Cardiac fibroblast (primary cell): ENCODE measurements at places on chromosomes 2 and 18.
A peak's percentile ranks its signal among the peaks of the same experiment; 100 is the strongest.

- DNase-seq: no peak
These were observed 22.8 kb upstream of the POLR1B start for GRCh38 chr2:112519506-112519905.

DNA sequence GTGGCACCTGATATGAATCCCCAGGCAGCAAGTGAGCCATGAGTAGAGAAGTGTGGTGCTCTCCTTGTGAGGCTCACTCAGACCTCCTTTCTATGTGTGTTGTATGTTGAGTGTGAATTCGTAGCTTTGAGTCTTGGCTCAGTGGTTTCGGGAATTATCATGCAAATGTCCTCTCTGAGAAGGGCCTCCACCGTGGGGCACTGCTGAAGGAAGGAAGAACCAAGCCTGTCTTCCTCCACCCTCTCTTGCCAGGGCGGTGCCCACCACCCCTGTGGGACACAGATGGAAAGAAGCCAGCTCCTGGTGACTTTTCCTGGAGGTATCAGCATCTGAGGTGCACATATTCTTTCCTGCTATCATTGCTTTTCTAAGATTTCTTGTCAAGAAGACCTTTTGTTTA, 156.1 kb downstream of the MYT1L start:
- no peak for DNase-seq

DNA sequence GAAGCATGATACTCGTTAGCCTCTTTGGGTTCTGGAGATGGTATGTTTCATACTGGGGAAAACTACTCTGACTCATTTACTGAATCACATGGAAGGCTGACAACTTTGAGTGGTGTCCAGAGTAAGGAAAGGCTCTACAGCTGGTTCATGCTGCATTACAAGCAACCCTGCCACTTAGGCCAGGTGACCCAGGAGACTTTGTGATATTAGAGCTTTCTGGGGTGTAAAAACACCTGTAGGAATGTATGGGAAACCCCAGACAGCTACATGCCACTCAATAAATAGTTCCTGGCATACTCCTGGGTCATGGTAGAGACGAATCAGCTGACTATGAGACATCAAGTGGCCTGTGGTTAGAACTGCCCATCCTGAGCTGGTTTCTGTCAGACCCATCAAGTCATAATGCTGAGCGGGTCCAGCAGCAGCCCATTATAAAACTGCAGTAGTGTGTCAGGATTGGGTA, 21.3 kb upstream of the TCF7L1 start:
- peak; percentile 18 for DNase-seq

DNA sequence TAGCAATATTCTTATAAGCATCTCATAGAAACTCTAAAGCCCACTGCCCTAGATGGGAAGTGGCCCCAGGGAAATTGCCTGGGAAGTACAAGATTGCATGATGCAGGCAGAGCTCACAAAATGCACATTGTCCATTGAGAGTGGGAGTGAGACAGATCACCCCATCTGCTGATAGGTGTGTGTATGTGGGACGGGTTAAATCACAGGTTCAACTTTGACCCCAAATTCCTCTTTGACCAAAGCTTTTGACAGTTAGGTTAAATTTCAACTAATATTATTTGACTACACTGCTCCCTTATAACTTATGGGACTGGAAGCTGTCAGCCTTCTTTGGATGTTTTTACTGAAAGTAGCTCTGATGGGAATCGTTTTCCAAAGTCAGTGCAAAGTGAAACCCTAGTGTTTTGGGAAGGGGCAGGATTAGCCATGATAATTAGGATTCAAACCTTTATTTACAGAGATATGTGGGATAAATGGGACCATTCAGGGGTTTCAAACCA, 11.4 kb upstream of the FABP1 start:
- DNase-seq: no peak

DNA sequence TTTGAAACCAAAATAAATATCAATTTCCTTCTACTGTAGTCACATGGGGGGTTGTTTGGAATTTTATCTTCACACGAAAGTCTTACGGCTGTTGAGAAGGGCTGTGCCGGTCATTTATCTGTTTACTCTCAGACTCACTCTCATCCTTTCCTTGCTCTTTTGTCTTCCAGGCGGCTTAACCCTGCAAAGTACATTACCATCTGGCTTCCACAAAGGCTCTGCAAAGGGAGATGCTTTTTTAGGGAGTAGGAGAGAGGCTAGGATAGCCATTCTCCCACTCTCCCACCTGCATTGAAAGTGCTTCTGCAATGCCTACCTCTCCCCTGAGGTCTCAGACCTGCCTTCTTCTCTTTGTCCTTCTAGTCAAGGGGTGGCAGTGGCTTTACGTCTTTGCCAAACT, 247.6 kb downstream of the MEIS1 start:
- no peak for DNase-seq

GRCh38 chr2:39728941-39729351, 50.1 kb downstream of the THUMPD2 start:
- peak; percentile 51 for DNase-seq
